ENCODE measurements at places on chromosomes 12 and 14.

- H3K4me1 ChIP-seq: no peaks in the 10 kb centered on the region
- no peaks in the 10 kb centered on the region for H3K36me3 ChIP-seq
- DNase-seq: no peak
- H3K27me3 ChIP-seq: peaks cover 11% of the 10 kb centered on the region
Measured at GRCh38 chr12:65123435-65124063, 2.4 kb upstream of the WIF1 start.

- H3K4me1 ChIP-seq: no peaks in the 10 kb centered on the region
- no peak for DNase-seq
- H3K36me3 ChIP-seq: no peaks in the 10 kb centered on the region
- peaks cover 5% of the 10 kb centered on the region for H3K27me3 ChIP-seq
- H3K4me3 ChIP-seq: no peak overlapping the region
Measured at GRCh38 chr14:36344211-36344610, 23.8 kb upstream of the MBIP start.

GRCh38 chr12:22627371-22627770 is 2.4 kb downstream of the ETNK1 start:
- H3K27ac ChIP-seq: no peak overlapping the region
- no peaks in the 10 kb centered on the region for H3K27me3 ChIP-seq
- H3K36me3 ChIP-seq: no peaks in the 10 kb centered on the region
- H3K4me3 ChIP-seq: no peak overlapping the region
- DNase-seq: no peak

DNA sequence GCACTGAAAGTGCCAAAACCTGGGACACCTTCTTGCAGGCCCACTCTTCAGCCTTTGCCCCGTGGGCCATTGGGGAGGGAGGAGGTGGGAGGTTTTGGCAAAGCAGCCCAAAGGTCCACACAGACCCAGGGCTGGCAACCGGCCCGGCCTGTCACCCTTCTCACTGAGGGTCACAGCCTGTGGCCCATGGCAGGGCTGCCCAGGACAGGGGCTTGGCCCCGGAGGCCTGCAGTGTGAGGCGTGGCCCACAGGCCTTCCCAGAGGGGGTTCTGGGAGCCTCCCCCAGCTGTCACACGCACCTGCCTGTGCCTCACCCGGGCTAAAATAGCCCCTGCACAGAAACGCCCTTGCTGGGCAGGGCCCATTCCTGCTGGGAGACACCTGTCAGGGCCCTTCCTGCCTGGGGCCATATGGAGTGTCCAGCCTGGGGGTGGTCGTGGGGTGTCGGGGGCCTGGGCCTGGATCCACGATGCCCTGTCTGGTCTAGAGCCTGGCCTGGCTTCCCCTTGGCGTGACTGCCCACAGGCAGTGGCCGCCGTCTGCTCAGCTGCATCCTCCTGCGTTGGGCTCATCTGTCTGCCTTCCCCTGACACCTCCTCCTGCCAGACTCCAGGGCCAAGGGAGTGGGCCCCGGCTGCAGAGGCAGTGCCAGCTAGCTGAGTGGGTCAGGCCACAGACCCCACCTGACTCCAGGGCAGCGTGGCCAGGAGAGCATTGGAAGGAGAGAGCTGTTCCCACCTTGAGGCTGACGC is 19.2 kb downstream of the PACS2 start:
- H3K4me3 ChIP-seq: no peak overlapping the region
- no peaks in the 10 kb centered on the region for H3K36me3 ChIP-seq
- no peak for DNase-seq
- peaks cover 52% of the 10 kb centered on the region for H3K4me1 ChIP-seq
- no peak overlapping the region for H3K27ac ChIP-seq
- H3K27me3 ChIP-seq: no peaks in the 10 kb centered on the region

- no peak for DNase-seq
- H3K27ac ChIP-seq: no peak overlapping the region
- H3K36me3 ChIP-seq: no peaks in the 10 kb centered on the region
- H3K4me1 ChIP-seq: no peaks in the 10 kb centered on the region
- H3K27me3 ChIP-seq: no peaks in the 10 kb centered on the region
Measured at GRCh38 chr12:4178424-4179170, 95.0 kb upstream of the CCND2 start.

- no peak overlapping the region for H3K27ac ChIP-seq
- H3K4me3 ChIP-seq: no peak overlapping the region
- no peak for DNase-seq
- no peaks in the 10 kb centered on the region for H3K27me3 ChIP-seq
- no peaks in the 10 kb centered on the region for H3K36me3 ChIP-seq
Measured at GRCh38 chr14:101250336-101250947, 310.9 kb upstream of the DIO3 start.

Measured in thyroid gland (tissue), 4 donors.